Bronchus fibroblast of lung (primary cell): ENCODE measurements at places on chromosomes 2 and 18. TPM values are rescaled to one million over a fixed set of nuclear protein-coding genes. Genes with fewer than 3 reads are reported as not detected.

The UGT1A3 gene
- total RNA-seq: not detected in 2 replicates

The SFXN5 gene
- 6.9 and 8.5 TPM in 2 replicates for total RNA-seq

The TFCP2L1 gene
- under 0.01 TPM in 1 of 2 replicates, not detected in the other for total RNA-seq

The ERICH2 gene
- not detected in 2 replicates for total RNA-seq

The CFAP65 gene
- not detected in 2 replicates for total RNA-seq

The DSG1 gene
- not detected in 2 replicates for total RNA-seq

The RHOB gene
- 130 and 145 TPM in 2 replicates for total RNA-seq

The PMAIP1 gene
- 33.0 and 33.9 TPM in 2 replicates for total RNA-seq

The TMEM178A gene
- 0.84 TPM in 1 of 2 replicates, not detected in the other for total RNA-seq

The ASPRV1 gene
- total RNA-seq: 0.34 TPM in 1 of 2 replicates, not detected in the other

The PRSS56 gene
- total RNA-seq: not detected in 2 replicates

The BOLL gene
- not detected in 2 replicates for total RNA-seq
